ENCODE measurements at places on chromosomes 6 and 20. TPM values are rescaled to one million over a fixed set of nuclear protein-coding genes. Genes with fewer than 3 reads are reported as not detected.
A peak's percentile ranks its signal among the peaks of the same experiment; 100 is the strongest.

DNA sequence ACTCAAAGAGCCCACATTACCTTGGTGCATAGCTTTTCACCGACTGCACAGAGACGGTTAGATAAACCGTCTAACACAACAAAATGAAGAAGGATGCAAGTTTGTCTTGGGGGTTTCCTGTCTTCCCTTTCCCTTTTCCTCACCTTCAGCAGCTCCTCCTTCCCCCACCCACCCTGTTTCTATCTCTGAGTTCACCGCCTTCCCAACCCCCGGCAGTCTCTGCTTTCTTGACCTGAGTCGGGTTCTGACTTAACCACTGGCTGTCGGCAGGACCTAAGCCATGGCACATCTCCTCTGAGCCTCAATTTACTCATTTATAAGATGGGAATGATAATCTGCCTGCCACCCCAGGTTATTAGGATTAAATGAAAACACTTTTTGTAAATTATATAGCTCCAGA is 25.8 kb upstream of the CNKSR3 start:
- no peak for DNase-seq

GRCh38 chr6:64113704-64114103 is 478.1 kb downstream of the PHF3 start:
- no peak for DNase-seq

GRCh38 chr6:144155529-144155928 is 5.2 kb downstream of the STX11 start:
- no peak for DNase-seq

DNA sequence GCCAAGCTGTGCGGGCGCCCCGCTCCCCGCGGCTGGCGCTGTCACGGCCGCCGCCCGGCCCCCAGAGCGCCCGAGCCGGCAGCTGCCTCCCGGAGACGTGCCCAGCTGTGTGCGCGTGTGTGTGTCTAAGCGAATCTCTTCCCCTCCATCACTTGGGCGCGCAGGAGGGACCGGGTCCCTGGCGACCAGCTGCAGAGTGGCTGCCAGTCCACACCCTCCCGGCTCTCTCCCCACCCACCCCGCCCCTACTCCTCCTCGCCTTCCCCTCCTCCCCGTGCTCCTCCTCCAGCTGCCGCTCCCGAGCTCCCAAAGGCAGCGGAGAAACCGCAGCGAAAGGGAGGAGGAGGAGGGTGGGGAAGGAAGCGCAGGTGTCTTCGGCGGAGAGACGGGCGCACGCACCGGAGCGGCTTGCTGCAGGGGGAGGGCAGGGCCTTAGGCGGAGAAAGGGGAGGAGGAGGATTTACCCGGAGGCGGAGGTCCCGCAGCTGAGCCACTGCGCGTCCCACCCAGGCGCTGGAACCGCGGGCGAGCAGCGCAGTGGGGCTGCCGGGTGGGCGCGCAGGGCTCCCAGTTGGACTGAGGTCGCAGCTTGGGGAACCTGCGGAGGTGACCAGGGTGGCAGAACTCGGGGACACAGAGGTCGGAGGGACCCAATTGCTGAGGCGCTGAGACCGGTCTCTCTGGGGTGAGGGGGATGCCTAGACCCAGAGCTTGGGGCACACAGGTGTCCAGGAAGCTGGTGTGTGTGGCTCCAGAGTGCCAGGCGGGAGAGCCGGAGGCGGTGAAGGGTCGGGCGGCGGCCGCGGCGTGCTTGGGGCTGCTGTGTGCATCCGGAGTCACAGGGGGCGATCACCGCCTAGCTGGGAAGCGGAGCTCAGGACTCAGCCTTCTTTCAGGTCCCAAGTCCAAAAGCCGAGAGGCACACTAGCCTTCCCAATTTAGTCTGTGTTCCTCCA is at the start of gene HS3ST5:
Gene HS3ST5, minus strand, starts transcription at position 198 of the 956 bp plus-strand sequence. CDS start 280,178 bp downstream, outside the sequence.
- DNase-seq, result peak; percentile 69

- DNase-seq, result no peak
Measured at GRCh38 chr6:42281570-42281969, 63.9 kb upstream of the MRPS10 start.

GRCh38 chr6:52162940-52163908 is 23.0 kb upstream of the IL17A start:
- peak; percentile 64 for DNase-seq

- DNase-seq, result no peak
Measured at GRCh38 chr20:37468886-37469285, 52.2 kb upstream of the NNAT start.

GRCh38 chr6:2307799-2308198 is 62.4 kb upstream of the GMDS start:
- DNase-seq, result no peak

DNA sequence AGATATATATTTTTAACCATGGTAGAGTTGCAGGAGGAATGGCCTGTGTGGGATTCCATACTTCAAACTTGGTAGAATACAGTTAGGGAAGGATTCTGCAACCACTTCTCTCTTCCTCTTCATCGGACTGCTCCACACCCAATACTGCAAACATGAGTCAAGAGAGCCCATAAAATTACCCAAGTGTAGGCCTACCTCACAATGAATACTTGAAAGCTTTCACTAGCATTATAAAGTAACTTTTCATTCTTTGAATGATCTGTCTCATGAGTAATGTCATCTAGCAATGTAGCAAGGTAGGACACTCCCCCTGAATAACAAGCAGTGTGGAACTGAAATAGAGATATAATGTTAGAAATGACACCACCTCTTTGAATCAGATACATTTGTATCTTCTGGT is 79.4 kb downstream of the FOXC1 start:
- no peak for DNase-seq

GRCh38 chr6:15404685-15404980 is 158.8 kb downstream of the JARID2 start:
- DNase-seq, result peak; percentile 44

GRCh38 chr6:4848382-4849068 is 72.3 kb downstream of the CDYL start:
- peak; percentile 50 for DNase-seq

Gene EPPIN
- not detected for total RNA-seq

All from SK-MEL-5 (cell line).